ENCODE measurements at places on chromosomes 3 and 15.

- DNase-seq: no peak
Observed at GRCh38 chr3:190357468-190357867, 30.5 kb upstream of the CLDN16 start.

- no peak for DNase-seq
Observed at GRCh38 chr15:73648014-73648295, 14.8 kb upstream of the NPTN start.

DNA sequence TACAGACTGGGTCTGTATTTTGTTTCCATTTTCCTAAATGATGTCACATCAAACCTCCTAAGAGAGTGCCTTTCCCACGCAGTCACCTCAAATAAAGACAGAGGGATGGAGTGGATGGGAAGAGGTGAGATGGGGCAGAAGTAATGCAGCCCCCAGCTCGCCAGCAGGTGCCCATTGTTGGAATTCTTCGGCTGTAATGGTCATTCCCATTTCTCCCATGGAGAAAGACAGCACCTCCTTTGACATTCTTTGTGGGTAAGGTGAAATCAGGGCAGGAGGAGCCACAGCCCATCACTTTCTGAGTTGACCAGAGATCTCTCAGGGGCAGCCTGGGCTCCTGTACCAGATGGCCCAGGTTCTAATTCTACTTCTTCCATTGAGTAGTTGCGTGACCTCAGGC lies 84.4 kb upstream of the NR2F2 start:
- no peak for DNase-seq

GRCh38 chr15:65183865-65184159 lies 1.3 kb downstream of the CLPX start:
- no peak for DNase-seq

GRCh38 chr3:47412842-47413520 lies 32.2 kb downstream of the PTPN23 start:
- no peak for DNase-seq

GRCh38 chr3:15273227-15273626 lies 59.2 kb downstream of the SH3BP5 start:
- DNase-seq: no peak

DNA sequence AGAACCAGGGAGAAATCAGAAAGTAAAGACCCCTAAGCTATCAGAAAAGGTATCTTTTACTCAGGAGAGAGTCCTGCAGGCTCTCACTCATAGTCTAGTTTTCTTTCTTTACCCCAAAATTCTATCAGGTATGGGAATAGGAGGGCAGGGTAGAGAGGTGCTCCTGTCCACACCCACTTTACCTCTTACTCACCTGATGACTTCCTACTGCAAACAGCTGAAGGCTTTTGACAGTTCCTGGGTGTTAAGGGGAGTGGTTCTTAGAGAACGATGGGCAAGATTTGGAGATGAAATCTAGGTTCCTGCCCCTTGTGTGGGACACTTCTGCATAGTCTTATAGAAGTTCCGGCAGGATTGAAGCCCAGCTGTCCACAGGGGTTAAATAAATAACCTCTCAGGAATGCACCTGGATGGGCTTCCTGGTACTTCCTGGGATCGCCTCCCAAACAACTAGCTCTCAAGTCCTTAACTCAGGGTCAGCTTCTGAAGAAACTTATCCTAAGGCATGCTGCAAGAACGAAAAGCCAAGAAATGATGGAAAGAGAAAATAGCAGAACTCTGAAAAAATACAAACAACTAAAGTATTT lies 10.8 kb upstream of the TNFAIP8L3 start:
- DNase-seq: no peak

- no peak for DNase-seq
Observed at GRCh38 chr3:66041828-66042227, 3.1 kb upstream of the MAGI1 start.

- no peak for DNase-seq
Observed at GRCh38 chr3:134374105-134374790, at the start of gene AMOTL2. TSS of gene AMOTL2 (minus strand) at chr3:134374447. CDS start at chr3:134371433, 3,014 bp downstream.

DNA sequence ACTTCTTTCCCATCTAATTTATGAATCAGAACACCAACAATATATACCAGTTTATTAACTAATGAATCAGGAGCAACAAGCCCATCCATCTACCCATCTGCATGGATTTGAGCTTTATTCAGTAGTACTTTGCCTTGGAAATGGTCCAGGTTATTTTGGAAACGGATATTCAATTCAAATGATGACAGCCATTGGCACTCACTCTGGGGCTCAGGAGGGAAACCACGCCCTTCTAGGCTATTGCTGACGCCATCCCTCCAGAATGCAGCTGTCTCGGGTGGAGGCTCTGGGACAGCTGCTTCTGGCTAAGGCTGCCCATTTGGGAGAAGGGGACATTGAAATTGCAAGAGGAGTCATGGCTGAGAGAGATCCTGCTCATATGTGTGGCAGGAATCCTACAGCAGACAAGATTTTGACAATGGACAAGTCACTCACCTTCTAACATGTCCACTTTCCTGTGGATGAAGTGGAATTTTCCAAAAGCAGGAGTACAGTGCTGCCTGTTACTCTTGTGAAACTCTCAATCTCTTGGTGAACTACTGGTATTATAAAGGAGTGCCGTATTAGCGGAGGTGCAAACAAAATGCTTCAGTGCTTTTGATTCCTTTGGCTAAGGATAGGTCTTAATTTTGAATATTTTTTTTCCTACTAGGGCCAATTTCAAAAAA lies 29.3 kb upstream of the TRAK1 start:
- no peak for DNase-seq

- no peak for DNase-seq
Observed at GRCh38 chr3:65526656-65527055, 512.1 kb downstream of the MAGI1 start.

All from esophagus squamous epithelium (tissue), 5 donors.